Sigmoid colon (tissue), 7 donors: ENCODE measurements at places on chromosomes 7 and 10. TPM values are rescaled to one million over a fixed set of nuclear protein-coding genes. Genes with fewer than 3 reads are reported as not detected.

DNA sequence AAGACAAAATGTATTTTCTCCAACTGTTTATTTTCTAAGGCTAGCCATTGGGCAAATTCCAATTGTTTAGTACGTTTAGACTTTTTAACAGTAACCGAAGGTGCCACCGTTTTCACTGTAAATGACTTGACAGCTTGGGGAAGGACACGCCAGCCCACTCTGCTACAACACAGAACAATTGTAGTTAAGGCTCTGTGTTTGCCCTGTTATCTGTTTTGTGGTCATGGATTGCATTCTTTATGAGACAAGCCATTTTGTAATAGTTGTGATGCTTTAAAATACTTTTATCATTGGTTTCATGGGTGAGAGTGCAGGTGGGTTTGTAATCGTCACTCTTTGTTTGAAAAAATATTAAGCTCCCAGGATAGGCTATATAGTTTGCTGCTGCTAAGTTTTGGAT lies 6.6 kb upstream of the PITRM1 start:
- no peak for DNase-seq

DNA sequence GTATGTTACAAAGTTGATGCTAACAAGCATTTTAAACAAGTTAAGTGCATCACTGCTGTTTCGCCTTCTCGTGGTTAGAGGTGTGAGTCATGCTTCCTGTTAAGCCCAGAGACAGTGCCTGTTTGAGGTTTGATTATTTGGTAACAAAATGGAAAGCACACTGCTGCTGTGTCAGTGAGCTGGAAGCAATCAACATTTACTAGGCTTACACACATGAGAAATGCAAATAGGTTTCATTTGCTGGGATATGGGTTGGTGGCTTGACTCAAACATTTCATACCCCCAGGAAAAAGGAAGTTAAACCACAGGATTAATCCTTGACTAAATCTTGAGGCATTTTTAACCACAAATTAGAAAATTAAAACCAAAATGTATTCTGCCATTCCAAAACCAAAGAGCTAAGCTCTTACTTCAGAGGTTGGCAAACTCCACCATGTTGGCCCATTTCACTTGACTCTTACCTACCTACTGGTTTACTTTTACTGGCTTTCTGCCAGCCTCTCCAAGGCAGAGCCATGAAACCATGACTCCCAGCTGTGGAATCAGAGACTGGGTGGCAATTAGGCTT lies 139.2 kb downstream of the ETV1 start:
- no peak for DNase-seq

Gene MTPN
- total RNA-seq: 74.4 TPM

Gene PNLIP
- total RNA-seq: not detected

DNA sequence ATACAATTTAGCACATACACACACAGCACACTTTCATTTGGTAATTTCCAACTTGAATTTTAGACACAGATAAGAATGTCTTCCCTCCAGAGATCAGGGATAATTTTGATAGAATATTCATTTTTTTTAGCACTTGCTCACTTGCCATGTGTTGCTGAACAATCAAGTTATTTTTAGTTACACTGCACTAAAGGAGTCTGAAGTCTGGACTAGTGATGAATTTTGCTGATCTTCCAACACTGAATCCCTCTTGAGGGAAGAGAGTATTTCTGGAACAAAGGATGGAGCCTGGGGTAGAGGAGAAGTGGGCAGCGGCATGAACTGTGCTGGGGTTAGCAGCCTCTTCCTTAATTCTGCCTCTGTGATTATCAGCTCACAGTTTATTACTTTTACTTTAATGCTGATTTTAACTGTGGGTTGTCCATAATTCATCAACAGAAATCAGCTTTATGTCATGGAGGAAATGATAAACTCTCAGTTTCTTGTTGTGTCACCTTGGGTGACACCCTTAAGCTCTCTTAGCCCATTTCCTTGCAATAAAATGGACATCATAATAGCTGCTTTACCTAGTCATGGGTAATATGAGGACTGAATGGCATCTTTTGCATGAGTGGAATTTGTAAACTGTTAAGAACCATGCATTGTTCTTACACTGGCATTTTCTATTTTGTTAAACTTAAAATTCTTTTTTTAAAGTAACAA lies 32.1 kb downstream of the SGPL1 start:
- DNase-seq: no peak

GRCh38 chr10:48604991-48605508 lies at the start of gene ARHGAP22:
Gene ARHGAP22, minus strand, starts transcription at chr10:48605073. Its CDS starts 277 bp downstream, at chr10:48604796.
- DNase-seq: peak; percentile 70

GRCh38 chr7:2405601-2406345 lies 2.4 kb downstream of the CHST12 start:
- no peak for DNase-seq

GRCh38 chr7:115885550-115885949 lies 145.0 kb downstream of the TFEC start:
- no peak for DNase-seq

GRCh38 chr10:74652664-74653063 lies 173.7 kb upstream of the KAT6B start:
- DNase-seq: no peak

Gene FGL2
- total RNA-seq: 97.4 TPM

GRCh38 chr7:47573758-47574481 lies 8.0 kb downstream of the TNS3 start:
- DNase-seq: no peak
